ENCODE measurements at places on chromosomes 3 and 15. TPM values are rescaled to one million over a fixed set of nuclear protein-coding genes. Genes with fewer than 3 reads are reported as not detected.

DNA sequence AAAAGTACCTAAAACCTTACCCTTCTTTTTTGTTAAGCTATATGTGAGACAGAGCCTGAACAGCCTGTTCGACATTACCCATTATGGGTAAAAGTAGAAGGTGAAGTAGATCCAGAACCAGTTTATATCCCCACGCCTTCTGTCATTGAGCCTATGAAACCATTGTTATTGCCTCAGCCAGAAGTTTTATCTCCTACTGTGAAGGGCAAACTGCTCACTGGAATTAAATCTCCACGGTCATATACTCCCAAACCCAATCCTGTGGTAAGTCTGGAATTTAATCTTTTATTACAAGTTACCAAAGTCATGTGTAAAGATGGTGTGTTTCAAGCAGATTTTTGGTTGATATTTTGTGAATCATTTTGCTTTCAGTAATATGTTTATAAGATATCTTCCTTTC is 47.1 kb upstream of the MAPKBP1 start:
- DNase-seq, result no peak

- DNase-seq, result no peak
These were observed at the start of gene AHSG for GRCh38 chr3:186612721-186613636. TSS of gene AHSG (plus strand) at chr3:186613060. CDS start at chr3:186613142, 82 bp downstream.

DNA sequence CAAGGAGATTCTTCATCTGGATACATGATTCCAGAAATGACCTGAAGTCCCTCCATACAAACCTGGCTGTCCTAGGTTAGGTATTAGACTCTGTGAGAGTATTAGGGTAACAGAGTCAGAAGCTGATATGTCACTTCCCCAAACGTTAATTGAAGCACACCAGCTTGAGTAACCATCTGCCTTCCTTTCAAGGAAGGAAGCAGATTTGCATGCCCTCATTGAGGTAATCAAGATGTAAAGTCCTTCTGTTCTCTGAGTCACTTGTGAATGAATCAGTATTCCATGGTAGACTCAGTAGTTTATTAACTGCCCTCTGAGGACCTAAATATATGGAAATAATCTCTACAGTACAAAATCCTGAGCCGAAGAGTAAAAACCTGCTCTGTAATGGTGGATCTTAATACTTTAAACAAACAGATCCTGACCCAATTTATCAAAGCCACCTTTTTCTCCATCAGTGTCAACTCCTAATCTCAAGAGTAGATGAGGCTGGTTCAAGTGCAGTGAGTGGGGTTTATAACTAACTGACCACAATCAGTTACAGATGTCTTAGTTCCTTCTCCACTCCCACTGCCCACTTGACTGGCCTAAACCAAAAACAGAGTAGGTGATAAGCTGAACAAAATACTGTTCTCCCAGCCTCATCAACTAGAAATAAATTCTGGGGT is 246.2 kb upstream of the CHRM5 start:
- no peak for DNase-seq

- no peak for DNase-seq
These were observed 61.1 kb downstream of the SLC12A8 start for GRCh38 chr3:125151442-125151817.

- DNase-seq, result no peak
These were observed 1.6 kb upstream of the SYNM start for GRCh38 chr15:99103279-99103678.

DNA sequence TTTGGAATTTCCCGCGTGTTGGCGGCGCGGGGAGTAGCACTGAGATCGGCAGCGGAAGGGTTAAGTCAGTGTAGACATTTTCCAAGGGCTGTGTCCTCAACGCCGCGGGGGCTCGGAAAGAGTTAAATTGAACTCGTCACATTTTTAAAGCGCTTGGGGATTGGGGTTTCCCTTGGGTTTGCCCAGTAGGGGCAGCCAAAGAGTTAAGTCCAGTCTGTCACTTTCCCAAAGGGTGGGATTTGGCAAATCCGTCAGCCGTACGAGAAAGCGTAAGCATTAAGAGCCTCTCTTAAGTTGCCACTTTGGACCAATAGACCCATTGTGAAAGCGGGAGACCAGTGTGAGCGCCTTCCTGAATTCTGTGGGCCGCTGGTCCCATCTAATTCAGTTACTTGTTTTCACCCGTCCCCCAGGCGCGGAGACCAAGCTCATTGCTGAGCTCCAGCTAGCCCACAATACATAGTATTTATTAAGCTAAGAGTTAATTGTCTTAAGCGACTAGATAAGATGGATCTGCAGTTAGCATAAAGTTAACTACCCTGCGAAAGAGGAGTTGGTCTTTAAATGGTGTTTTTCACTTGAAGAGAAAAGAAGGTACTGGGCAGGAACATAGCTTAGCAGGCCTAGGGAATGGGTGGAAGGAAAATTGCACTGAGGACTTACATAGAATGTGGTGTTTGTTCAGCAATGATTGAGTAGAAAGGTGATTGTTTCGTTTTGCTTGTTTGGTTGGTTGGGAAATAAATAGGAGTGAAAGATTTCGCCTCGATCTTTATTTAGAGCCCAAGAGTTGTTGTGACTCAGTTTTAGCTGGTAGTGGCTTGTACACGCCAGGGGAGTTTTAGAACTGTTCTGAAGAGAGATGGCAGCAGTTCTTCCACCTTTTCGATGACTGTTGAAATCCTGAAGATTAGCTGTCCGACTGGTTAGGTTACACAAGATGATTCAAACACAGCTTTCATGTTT is 932 bp downstream of the ARL8B start:
- DNase-seq, result peak; percentile 67

DNA sequence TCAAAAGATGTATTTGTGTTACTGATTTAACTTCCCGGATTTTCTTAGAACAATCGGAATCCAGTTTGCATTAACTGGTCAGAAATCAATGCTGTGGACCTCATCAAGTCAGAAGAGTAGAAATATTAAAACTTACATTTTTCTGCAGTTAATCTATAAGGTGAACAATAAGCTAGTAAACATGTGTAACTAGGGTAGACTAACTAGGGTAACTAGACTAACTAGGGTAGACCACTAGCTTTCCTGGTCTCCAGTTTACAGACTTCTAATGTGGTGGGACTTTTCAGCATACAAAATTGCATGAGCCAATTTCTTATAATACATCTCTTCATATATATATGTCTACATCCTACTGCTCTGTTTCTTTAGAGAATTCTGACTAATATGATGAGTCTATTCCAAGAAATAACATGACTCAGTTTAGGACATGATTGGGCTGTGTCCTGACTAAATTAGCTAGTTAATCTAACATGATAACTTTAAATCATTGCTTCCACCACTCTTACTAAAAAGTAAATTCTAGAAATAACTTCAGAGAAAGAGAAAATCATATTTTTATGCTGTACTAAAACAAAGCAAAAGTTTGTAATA is 5.3 kb downstream of the PLSCR2 start:
- DNase-seq, result no peak

DNA sequence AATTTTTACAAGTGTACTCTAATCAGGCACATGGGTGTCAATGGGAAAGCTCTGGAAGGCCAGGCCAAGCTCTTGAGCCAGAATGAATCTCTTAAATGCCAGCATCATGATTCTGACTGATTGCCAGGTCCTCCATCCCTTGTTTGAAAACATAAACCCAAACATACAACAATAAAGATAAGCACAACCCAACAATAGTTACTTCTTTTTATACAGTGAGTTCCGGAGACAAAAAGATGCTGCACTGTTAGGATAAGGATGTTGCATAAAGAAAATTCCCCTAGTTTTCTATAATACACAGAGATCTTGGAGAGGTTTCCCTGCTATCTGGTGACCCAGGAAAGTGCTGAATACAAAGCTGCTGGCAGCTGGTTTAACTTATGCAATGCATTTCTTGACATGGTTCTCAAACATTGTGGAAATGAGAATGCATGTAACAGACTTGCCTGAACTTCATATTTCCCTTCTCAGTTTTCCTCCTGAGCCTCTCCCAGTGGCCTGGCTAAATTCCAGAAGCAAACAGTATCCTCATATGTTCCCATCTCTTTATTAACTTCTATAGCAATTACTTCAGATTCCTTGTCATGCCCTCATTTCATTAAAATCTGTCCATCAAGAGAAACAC is 180.1 kb upstream of the PRICKLE2 start:
- no peak for DNase-seq

DNA sequence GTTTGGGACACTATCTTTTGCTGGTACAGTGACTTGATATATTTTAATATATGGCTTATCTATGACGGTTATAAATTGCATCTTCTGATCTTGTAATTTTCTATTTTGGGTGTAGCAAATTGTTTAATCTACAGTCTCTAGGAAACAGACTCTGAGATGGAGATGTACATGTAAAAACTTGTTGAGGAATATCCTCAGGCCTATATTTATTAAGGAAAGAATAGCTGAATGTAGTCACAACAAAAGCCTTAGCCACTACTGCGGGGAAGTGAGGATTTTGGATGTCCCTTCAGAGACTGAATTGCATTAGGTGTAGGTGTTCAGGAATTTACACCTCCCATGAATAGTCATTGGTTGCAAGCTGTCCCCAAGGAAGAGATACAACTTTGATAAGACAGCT is 13.8 kb upstream of the OR5K3 start:
- no peak for DNase-seq

DNA sequence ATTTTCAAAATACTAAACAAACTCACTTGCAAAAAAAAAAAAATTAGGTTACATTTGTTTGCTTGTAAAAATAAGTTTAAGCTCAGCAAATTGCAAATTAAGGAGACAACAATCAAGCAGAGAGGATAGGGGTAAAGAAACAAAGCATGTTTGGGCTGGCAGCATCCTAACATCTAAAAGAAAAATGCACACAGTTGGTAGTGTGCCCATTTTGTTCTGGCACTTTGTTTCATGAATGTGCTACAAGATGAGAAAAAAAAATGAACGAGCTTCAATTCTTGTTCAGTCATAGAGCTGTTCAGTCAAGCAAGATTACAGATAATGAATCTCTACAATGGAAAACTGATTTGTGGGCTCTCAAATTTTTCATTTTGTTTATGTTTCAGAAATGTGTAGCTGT is 17.7 kb upstream of the ZBBX start:
- no peak for DNase-seq

DNA sequence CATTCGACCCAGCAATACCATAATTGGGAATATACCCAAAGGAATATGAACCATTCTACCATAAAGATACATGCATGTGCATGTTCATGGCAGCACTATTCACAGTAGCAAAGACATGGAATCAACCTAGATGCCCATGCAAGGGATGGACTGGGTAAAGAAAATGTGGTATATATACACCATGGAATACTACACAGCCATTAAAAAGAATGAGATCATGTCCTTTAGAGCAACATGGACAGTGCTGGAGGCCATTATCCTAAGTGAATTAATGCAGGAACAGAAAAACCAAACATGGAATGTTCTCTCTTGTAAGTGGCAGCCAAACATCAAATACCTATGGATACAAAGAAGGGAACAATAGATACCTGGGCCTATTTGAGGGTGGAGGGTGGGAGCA is 7.4 kb downstream of the ETFA start:
- DNase-seq, result no peak

DNA sequence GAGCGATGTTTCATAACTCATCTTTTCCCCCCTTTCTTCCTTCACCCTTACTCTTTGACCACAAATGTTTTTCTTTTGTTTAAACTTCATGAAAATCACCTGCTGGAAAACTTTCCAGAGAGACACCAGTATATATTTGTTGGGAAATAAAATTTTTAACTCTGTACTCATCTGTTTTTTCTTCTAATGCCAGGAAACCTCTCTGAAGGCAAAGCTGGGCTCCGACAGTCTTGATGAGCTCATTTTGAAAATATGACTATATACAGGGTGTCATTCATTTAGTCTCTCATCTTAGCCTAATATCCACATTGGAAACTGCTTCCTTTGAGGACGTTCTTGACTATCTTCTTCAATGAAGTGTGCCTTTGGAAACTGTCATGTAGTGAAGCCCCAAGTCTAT is 339.6 kb upstream of the ROBO2 start:
- DNase-seq, result no peak

DNA sequence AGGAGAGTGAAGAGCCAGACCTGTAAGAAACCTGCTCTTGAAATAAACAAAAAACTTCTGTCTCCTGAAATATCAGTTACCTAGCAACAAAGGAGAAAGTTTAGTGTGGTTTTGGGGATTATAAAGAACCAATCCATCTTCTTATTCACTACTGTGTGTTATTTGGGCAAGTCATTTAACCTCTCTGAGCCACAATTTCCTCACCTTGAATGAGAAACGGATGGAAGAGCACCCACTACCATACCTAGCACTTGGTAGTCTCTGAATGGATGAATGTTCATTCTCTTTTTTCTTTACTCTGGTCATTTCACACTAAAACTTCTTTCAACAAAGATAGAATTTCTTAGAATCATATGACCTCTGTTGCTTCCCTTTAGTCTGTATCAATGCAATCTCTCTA is 45.2 kb downstream of the PTPN9 start:
- DNase-seq, result no peak

Gene LIPH
- total RNA-seq, result not detected

Gene RPL35A
- total RNA-seq, result 1,439 TPM

Gene TIMP4
- total RNA-seq, result 8.7 TPM

Gene IL12A
- total RNA-seq, result 0.82 TPM

Gene C3orf22
- total RNA-seq, result not detected

Gene SSUH2
- total RNA-seq, result 0.73 TPM
